Sigmoid colon (tissue), 7 donors: ENCODE measurements at places on chromosomes 2 and 18. TPM values are rescaled to one million over a fixed set of nuclear protein-coding genes. Genes with fewer than 3 reads are reported as not detected.

The CBLN2 gene
- total RNA-seq, result 6.4 TPM

The ZNF532 gene
- 86.4 TPM for total RNA-seq

The TCF23 gene
- total RNA-seq, result not detected

The ATOH8 gene
- 17.7 TPM for total RNA-seq

The SLC35F5 gene
- 59.5 TPM for total RNA-seq

The POMC gene
- 19.7 TPM for total RNA-seq

The MTCL1 gene
- total RNA-seq, result 58.5 TPM

The ABCG8 gene
- not detected for total RNA-seq
